ENCODE measurements at places on chromosomes 12 and 14. TPM values are rescaled to one million over a fixed set of nuclear protein-coding genes. Genes with fewer than 3 reads are reported as not detected.

The BEST3 gene
- 0.21 TPM for total RNA-seq

The DACT1 gene
- total RNA-seq, result 49.6 TPM

GRCh38 chr12:131776237-131776889, 51.8 kb upstream of the MMP17 start:
- no peaks in the 10 kb centered on the region for H3K4me1 ChIP-seq
- no peak for DNase-seq
- H3K27ac ChIP-seq, result no peak overlapping the region
- H3K4me3 ChIP-seq, result no peak overlapping the region

GRCh38 chr12:129467726-129468125, 436.1 kb downstream of the TMEM132D start:
- H3K4me1 ChIP-seq, result no peaks in the 10 kb centered on the region
- no peaks in the 10 kb centered on the region for H3K36me3 ChIP-seq
- DNase-seq, result no peak
- H3K27me3 ChIP-seq, result no peaks in the 10 kb centered on the region

GRCh38 chr12:131052929-131053328, 99.2 kb downstream of the ADGRD1 start:
- no peak overlapping the region for H3K27ac ChIP-seq
- no peak for DNase-seq
- no peaks in the 10 kb centered on the region for H3K36me3 ChIP-seq
- no peaks in the 10 kb centered on the region for H3K27me3 ChIP-seq

- peaks cover 12% of the 10 kb centered on the region for H3K4me1 ChIP-seq
- no peaks in the 10 kb centered on the region for H3K27me3 ChIP-seq
- no peaks in the 10 kb centered on the region for H3K36me3 ChIP-seq
These were observed 96.6 kb upstream of the SLC35F4 start for GRCh38 chr14:57962325-57963035.

All from uterus (tissue), 4 donors.